ENCODE measurements at places on chromosomes 6 and 20. TPM values are rescaled to one million over a fixed set of nuclear protein-coding genes. Genes with fewer than 3 reads are reported as not detected.

GRCh38 chr6:30571075-30571761 is at the start of gene ABCF1:
Gene ABCF1 (plus strand): TSS chr6:30571442. CDS start chr6:30571488, 46 bp downstream.
- H3K27ac ChIP-seq: peak within 1 kb of the TSS; percentile 99
- H3K4me3 ChIP-seq: peak within 1 kb of the TSS; percentile 99
- peak; percentile 100 for DNase-seq

GRCh38 chr6:139701695-139702094 is 327.2 kb upstream of the CITED2 start:
- H3K27me3 ChIP-seq: peaks cover 4% of the 10 kb centered on the region
- no peak overlapping the region for H3K4me3 ChIP-seq
- no peak for DNase-seq
- peaks cover 5% of the 10 kb centered on the region for H3K4me1 ChIP-seq
- no peaks in the 10 kb centered on the region for H3K36me3 ChIP-seq
- no peak overlapping the region for H3K27ac ChIP-seq

DNA sequence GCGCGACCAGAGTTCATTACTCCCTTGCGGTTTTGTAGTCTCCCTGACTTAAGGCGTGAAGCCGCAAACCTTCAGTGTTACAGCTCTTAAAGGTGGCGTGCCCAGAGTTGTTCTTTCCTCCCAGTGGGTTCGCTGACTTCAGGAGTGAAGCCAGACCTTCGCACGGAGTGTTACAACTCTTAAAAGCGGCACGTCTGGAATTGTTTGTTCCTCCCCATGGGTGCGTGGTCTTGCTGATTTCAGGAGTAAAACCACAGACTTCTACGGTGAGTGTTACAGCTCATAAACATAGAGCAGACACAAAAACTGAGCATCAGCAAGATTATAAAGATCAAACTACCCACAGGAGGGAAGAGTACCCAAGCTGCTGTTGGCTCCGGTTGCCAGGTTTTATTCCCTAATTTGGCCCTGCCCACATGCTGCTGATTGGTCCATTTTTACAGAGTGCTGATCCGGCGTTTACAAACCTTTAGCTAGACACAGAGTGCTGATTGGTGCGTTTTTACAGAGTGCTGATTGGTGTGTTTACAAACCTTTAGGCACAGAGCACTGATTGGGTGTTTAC is 10.4 kb downstream of the TMEM14C start:
- DNase-seq: no peak
- no peaks in the 10 kb centered on the region for H3K27me3 ChIP-seq
- peaks cover 17% of the 10 kb centered on the region for H3K36me3 ChIP-seq
- no peak overlapping the region for H3K4me3 ChIP-seq

- peaks cover 4% of the 10 kb centered on the region for H3K27me3 ChIP-seq
- H3K36me3 ChIP-seq: peaks cover 8% of the 10 kb centered on the region
- DNase-seq: no peak
- no peak overlapping the region for H3K4me3 ChIP-seq
- H3K4me1 ChIP-seq: peaks cover 9% of the 10 kb centered on the region
Observed at GRCh38 chr6:30263734-30264133, 50.5 kb upstream of the TRIM26 start.

DNA sequence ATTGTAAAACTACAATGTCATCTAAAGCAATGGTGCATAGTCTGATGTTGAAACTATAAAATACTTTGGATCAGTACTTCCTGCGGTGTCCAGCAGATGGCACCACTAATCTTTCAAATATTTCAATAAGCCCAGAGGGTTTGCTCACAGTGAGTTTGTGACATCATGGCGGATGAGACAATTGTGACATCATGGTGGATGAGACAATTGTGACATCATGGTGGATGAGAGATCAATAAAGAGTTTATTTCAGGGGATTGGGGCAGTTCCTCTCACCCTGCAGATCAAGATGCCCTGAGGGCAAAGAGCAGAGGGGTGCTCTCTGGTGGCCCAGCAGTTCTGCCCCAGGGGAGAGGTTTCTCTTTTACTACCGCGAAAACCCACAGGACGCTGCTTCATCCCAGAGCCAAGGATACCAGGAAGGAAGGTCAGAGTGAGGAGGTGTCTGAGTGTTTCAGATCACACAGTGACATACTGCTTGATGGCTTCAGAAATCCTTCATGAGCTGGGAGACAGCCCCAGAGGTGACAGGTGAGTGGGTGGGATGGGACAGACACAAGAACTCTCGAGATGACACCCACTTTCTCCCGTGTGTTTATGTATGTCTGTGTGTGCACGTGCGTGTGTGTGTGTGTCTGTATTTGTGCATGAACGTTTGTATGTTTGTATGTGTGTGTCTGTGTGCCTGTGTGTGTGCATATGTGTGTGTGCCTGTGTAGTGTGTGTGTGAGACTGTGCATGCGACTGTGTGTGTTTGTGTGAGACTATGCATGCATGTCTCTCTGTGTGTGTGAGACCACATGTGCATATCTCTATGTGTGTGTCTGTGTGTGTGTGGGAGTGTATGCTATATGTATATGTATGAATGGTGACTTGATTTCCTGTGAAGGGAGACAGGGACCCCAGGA is 7.3 kb upstream of the ULBP2 start:
- no peak overlapping the region for H3K27ac ChIP-seq
- H3K4me1 ChIP-seq: peaks cover 17% of the 10 kb centered on the region
- H3K4me3 ChIP-seq: no peak overlapping the region
- DNase-seq: peak; percentile 60
- H3K27me3 ChIP-seq: peaks cover 95% of the 10 kb centered on the region

GRCh38 chr6:2748183-2748582 is 2.5 kb downstream of the MYLK4 start:
- no peak for DNase-seq
- H3K4me3 ChIP-seq: no peak overlapping the region
- H3K36me3 ChIP-seq: no peaks in the 10 kb centered on the region
- H3K4me1 ChIP-seq: peaks cover 6% of the 10 kb centered on the region
- H3K27ac ChIP-seq: no peak overlapping the region

GRCh38 chr6:124977067-124977908 is 15.1 kb downstream of the RNF217 start:
- no peaks in the 10 kb centered on the region for H3K4me1 ChIP-seq
- H3K27ac ChIP-seq: no peak overlapping the region
- DNase-seq: no peak
- no peak overlapping the region for H3K4me3 ChIP-seq

GRCh38 chr6:14475306-14475705 is 357.7 kb downstream of the CD83 start:
- H3K4me3 ChIP-seq: no peak overlapping the region
- H3K4me1 ChIP-seq: no peaks in the 10 kb centered on the region
- no peak for DNase-seq
- no peak overlapping the region for H3K27ac ChIP-seq

DNA sequence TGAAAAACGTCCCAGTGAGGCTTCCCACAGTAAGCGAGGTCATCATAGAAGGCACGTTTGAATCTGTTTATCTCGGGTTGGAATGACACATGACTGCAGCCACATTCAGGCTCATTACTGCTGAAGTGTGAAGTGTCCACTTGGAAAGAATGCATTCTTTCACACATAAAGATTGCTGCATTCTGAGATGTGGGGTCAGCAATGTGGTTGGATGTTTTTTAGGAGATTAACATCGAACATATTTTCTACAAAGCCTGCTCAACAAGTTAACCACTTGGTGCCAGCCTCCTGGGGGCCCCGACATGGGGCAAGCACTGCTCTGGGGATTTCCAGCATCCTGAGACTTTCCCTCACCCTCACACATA is 79.9 kb downstream of the BMP6 start:
- H3K4me1 ChIP-seq: peaks cover 3% of the 10 kb centered on the region
- no peak for DNase-seq
- H3K27ac ChIP-seq: no peak overlapping the region
- H3K4me3 ChIP-seq: no peak overlapping the region

DNA sequence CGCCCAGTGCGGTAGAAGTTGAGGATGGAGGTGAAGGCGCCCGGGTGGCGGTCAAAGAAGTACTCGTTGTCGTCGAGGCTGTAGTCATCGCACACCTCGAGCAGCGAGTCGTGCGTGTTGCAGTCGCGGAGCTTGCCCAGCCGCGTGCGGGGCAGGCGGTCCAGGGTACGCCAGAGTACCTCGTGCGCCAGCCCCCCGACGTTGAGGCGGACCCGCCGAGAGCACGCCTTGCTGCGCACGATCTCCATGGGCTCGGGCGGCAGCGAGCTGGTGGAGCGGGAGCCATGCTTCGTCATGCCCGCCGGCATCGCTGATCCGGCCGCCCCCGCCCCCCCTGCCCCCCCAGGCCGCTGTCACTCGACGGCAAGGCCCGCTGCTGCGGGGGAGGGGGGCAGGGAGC is 295 bp downstream of the KCNB1 start:
- no peak for DNase-seq
- no peak overlapping the region for H3K27ac ChIP-seq
- peaks cover 4% of the 10 kb centered on the region for H3K4me1 ChIP-seq
- no peak overlapping the region for H3K4me3 ChIP-seq
- H3K36me3 ChIP-seq: no peaks in the 10 kb centered on the region

DNA sequence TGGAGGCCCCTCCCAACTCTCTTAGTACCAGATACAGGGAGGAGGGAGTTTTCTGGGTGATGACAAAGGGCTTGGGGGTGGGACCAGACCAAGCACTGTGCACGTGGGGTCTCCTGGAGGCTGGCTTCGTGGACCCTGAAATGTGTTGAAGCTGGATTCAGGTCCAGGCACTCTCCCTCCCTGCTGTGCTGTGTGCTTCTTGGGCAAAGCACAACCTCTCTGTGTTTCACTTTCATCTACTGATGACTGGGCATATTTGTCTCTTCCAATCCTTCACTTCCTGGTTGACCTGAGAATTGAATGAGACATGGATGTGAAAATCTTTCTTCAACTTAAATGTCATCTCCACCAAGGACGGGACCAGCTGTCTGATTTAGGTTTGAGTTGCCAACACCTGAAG is 14.5 kb upstream of the MLN start:
- no peak overlapping the region for H3K27ac ChIP-seq
- H3K4me3 ChIP-seq: no peak overlapping the region

GRCh38 chr6:21970569-21971300 is 326.1 kb downstream of the PRL start:
- H3K27ac ChIP-seq: no peak overlapping the region
- no peak for DNase-seq
- no peaks in the 10 kb centered on the region for H3K4me1 ChIP-seq
- no peaks in the 10 kb centered on the region for H3K36me3 ChIP-seq
- no peak overlapping the region for H3K4me3 ChIP-seq
- H3K27me3 ChIP-seq: peaks cover 11% of the 10 kb centered on the region

GRCh38 chr20:6123649-6124014 is 802 bp upstream of the FERMT1 start:
- no peak for DNase-seq
- H3K4me1 ChIP-seq: peaks cover 4% of the 10 kb centered on the region
- H3K36me3 ChIP-seq: no peaks in the 10 kb centered on the region
- H3K27me3 ChIP-seq: peaks cover 57% of the 10 kb centered on the region
- peak overlapping the region; percentile 52 for H3K4me3 ChIP-seq

DNA sequence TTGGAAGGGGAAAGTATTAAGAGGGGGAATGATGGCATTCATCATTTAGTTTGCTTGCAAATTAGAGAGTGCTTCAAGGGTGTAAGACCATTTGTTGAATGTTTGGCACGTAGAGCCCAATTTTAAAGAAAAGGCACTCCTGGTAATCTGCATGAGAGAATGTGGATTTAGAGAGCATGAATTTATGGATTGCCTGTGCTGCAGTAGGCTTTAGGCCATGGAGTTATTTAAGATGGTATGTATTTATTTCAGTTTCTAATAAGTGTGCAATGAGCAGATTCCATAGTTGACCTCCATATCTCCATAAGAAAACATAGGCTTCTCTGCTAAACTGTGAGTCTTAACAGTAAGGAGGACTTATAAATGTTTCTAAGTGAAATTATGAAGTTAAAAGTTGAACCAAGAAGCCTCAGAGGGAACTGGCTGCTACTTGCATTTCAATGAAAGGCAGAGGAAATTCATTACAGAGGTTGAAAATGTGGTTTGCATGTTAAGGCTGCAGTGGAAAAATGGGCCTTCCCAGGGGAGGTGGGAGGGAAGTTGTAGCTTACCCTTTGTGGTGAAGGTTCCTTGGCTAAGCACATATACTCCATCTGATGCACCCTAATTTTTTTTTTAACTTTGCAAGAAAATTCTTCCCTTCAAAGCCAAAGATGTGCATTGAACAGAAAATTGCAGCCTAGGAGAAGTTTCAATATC is 134.2 kb downstream of the CARMIL1 start:
- peak; percentile 3 for DNase-seq
- peak overlapping the region; percentile 16 for H3K4me3 ChIP-seq
- no peaks in the 10 kb centered on the region for H3K27me3 ChIP-seq
- peaks cover 51% of the 10 kb centered on the region for H3K4me1 ChIP-seq
- no peaks in the 10 kb centered on the region for H3K36me3 ChIP-seq

DNA sequence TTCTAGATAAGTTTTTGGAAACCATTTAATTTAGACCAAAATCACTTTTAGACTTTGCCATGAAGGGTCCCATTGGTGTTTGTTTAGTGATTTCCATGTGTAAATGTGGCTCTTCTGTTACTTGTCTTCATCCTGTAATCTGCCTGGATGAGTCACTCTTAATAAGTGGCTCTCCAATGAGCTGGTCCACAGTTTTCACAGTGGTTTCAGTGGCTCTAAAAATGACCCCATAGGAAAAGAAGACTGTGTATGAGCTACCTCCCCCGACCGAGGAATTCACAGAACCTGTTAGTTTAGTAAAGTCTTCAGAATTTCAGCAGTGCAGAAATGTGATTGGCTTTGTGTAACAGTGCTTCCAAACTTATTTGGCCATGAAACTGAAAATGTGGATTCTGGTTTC is 492.0 kb upstream of the MARCKS start:
- no peak overlapping the region for H3K27ac ChIP-seq
- DNase-seq: no peak
- no peaks in the 10 kb centered on the region for H3K36me3 ChIP-seq
- H3K4me3 ChIP-seq: no peak overlapping the region
- peaks cover 5% of the 10 kb centered on the region for H3K4me1 ChIP-seq

DNA sequence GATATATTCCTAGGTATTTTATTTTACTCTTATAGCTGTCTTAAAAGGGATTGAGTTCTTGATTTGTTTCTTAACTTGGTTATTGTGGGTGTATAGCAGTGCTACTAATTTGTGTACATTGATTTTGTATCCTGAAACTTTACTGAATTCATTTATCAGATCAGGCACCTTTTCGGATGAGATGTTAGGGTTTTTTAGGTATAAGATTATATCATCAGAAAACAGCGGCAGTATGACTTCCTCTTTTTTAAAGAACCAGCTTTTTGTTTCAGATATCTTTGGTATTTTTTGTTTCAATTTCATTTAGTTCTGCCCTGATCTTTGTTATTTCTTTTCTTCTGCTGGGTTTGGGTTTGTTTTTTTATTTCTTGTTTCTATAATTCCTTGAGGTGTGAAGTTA is 382.4 kb upstream of the ADGRB3 start:
- no peak for DNase-seq
- H3K27me3 ChIP-seq: no peaks in the 10 kb centered on the region
- no peaks in the 10 kb centered on the region for H3K4me1 ChIP-seq
- no peaks in the 10 kb centered on the region for H3K36me3 ChIP-seq
- H3K27ac ChIP-seq: no peak overlapping the region

Gene PDE7B
- total RNA-seq: 0.50 TPM

Gene HNF4A
- total RNA-seq: not detected

Gene NMBR
- not detected for total RNA-seq

Gene CCN2
- not detected for total RNA-seq

Gene PLAGL1
- total RNA-seq: 13.1 TPM

Gene THBD
- not detected for total RNA-seq

Gene PPP1R14C
- 0.44 TPM for total RNA-seq
